GM18507 (cell line): ENCODE measurements at places on chromosomes 5 and 9.

- DNase-seq: no peak
Measured at GRCh38 chr5:31854181-31855133, 215.5 kb downstream of the PDZD2 start.

DNA sequence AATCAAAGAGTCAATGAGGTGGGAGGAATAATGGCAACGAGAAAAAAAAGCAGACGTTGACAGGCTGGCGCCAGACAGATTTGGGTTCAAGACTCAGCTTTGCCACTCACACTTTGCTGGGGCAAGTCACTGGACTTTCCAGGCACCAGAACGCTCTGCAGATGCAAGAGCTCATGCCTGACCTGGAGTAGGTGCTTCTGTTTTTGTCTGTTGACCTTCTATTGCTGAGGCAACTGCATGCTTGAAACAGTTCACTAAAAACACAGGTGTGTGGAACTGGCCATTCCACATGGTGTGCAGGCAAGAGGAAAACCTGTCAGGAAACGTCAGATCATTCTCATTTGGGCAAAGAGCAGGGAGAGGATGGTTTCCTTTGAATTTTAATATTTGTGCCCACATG is 161.2 kb upstream of the SMIM23 start:
- no peak for DNase-seq

DNA sequence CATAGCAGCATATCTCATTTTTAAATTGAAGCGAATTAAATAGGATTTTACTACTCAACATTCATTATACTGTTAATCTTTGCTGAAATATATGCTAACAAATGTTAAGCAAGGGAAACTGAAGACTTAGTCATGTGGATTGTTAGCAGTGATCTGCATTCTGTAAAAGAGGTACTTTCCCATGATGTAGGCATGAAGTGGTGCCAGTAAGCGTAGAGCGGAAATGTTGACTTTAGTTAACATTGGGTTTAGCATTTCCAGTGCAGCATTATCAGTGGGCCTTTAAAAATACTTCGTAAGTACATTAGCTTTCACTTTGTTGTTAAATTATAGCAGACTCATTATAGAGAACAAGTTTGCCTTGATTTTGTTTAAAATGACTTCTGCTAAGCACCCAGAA is 130.3 kb downstream of the CDC42SE2 start:
- DNase-seq: no peak

DNA sequence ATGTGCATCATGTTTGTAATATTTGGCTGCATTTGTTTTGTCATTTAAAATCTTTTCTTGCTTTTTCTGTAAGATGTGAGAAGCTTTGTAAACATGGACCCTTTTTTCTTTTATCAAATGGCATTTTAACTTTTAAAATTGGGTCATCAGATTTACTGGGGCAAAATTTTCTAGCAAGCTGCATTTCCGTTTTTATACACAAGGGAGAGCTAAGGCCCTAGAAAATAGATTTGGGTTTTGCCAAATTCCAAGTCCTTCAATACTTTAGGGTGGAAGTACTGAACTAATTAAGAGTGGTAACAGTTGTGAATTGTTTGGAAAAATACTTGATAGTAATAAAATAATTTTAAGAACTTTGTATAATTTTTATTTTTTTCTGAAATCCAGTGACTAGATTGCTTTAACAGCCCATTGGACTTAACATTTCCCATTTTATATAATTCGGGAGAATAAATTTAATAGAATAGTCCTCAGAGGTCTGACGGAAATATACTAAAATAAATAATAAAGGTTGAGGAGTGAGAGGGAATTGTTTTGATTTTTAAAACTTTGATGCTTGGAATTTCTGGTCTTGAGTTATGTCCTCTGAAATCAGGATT is 117.4 kb downstream of the SMARCA2 start:
- DNase-seq: no peak

DNA sequence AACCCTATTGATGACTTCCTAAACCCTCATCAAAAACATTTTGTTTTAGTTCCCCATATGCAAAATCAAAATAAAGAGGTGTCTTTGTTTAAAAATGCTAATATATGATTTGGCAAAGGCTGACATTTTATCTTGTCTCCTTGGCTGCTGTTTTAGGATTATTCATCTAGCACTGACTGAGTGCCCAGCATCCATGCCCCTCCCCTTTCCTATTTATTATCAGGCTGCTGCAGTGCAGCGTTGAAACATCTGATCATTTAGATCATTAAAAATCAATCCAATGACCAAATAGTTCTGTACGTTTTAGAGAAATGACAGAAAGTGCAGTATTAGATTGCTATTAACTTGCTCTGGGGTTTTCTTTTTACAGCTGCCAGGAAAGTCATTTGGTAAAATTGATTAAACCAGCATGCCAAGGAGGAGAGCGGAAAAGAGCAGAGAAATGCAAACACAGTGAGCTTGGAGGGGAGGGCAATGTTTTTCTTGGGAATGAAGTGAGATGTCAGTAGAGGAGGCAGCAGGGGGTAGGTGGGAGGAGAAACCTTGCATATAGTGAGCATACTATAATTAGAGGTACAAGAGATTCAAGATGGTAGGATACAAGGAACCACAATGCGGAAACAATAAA is 286.3 kb downstream of the PDE4D start:
- no peak for DNase-seq

GRCh38 chr5:54249210-54250028 is 61.0 kb downstream of the ARL15 start:
- DNase-seq: no peak

DNA sequence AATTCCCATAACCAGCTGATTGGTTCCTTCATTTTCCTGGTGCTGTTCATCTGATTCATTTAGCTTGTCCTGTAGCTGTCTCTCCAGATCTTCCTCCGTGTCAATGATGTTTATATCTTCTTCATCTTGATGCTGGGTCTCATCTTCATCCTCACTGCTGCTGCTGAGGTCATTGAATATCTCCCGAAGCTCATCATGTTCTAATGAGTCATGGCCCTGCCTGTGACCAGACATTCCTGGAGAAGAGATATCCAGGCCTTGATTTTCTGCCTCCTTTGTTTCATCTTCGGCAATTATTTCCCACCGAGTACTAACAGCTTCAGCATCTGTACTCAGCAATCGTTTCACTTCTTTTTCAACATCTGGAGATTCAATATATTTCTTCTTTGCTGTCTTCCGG is 1.4 kb downstream of the TAF7 start:
- no peak for DNase-seq

DNA sequence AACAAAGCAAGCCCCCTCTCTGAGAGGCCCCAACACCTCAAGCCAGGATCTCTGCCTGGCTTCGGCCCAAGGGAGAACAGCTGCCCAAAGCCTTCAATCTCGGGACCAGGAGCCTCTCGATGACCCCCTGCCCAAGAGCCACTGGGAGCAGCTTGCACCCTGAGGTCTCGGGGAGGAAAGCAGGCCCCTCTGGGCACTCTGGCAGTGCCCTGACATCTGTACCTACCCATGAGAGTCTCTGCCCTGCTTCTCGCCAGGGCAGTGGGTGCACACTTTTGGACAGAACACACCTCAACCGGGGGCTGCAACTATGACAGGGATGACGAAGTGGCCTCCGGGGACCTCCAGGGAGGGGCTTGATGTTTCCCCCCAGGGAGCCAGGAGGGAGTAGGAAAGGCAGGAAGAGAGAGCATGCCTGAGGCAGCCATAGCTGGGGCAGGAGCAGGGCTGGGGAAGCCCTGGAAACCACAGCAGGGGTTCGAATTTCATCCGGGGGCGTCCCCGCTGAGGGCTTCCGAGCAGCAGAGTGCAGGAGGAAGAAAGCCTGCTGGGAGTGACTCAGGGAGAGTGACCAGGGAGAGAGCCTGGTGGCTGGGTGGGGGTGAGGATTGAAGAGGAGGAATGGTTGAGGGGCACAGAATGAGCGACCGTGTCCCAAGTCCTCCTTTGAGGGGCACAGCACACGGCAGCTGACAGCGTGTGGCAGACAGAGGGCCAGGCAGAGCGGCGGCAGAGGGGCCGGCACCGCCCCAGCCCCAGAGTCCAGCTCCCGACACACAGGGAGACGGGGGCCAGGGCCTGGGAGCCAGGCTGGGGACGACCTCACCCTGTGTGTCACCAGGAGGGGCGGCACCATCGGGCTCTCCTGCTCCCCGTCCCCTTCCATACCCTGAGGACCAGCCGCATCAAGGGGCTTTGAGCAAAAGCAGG is 1.8 kb downstream of the LPCAT1 start:
- DNase-seq: no peak

GRCh38 chr9:72327631-72328030 is 37.4 kb downstream of the ZFAND5 start:
- DNase-seq: no peak

GRCh38 chr9:2817999-2818803 is 25.7 kb downstream of the PUM3 start:
- no peak for DNase-seq

DNA sequence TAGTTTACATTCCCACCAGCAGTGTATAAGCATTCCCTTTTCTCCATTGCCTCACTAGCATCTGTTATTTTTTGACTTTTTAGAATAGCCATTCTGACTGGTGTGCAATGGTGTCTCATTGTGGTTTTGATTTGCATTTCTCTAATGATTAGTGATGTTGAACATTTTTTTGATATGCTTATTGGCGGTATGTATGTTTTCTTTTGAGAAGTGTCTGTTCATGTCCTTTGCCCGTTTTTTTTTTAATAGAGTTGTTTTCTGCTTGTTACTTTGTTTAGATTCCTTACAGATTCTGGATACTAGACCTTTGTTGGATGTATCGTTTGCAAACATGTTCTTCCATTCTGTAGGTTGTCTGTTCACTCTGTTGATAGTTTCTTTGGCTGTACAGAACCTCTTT is 25.3 kb downstream of the NIPBL start:
- no peak for DNase-seq

GRCh38 chr5:133667217-133667616 is 54.9 kb upstream of the FSTL4 start:
- DNase-seq: no peak

DNA sequence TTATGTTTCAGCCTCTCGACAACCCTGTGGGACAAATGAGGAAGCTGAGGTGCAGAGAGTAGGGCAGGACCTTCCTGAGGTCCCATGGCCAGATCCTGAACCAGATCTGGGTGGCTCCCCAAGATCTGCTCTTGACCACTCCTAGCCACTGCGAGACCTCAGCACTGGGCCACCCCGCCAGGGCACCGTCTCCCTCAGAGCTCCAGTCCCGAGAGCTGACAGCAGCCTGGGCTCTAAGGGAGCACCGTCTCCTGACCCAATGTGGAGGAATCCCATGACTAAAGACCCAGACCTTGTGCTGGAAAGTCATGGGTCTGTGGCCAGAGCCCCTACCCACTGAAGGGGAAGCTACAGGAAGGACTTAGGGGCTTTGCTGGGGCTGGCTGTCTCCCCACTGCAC is 4.5 kb upstream of the LMX1B start:
- DNase-seq: no peak

DNA sequence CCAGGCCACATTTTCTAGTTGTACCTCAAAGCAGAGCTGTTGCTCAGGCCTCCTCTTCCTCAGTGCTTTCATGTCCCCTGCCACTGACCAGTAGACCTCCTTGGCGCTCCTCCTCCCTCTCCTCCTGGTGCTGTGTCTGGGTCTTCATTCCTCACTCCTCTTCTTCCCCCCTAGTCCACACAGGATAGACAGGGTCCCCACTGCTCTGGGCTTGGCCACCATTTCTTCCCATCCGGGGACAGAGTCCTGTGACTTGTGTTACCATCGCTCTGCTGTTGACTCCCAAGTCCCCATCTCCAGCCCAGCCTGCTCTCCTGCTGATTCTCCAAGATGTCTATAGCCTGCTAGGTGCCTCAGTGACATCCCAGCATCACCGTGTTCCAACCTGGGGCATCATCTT is 88.2 kb upstream of the HRH2 start:
- no peak for DNase-seq

- no peak for DNase-seq
Measured at GRCh38 chr5:131423056-131423455, 159.2 kb downstream of the CDC42SE2 start.

- DNase-seq: no peak
Measured at GRCh38 chr5:85143138-85143537, 758.5 kb upstream of the EDIL3 start.

- no peak for DNase-seq
Measured at GRCh38 chr9:20087481-20087880, 298.6 kb upstream of the SLC24A2 start.

- no peak for DNase-seq
Measured at GRCh38 chr9:83081846-83082245, 18.9 kb upstream of the RASEF start.

GRCh38 chr9:3699883-3700282 is 174.1 kb upstream of the RFX3 start:
- no peak for DNase-seq

DNA sequence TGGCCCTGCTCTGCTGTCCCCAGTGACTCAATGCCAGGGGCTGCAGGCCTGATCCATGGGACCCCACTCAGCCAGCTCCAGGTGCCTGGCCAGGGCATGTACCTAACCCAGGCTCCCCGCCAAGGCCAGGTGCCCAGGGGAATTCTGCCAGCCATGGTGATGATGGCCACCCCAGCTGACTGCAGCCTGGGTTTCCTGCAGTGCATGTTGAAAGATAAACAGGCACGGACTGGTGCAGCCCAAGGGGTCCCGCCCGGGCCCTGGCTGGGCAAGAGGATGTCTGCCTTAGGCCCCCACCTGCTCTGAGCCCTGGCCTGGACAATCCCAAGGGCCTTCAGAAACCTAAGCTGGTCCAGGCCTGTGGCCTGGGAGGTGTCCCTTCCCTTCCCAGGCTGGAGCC is 1.2 kb downstream of the ABCA2 start:
- DNase-seq: no peak

GRCh38 chr9:118984607-118985006 is 384.6 kb downstream of the BRINP1 start:
- DNase-seq: no peak

DNA sequence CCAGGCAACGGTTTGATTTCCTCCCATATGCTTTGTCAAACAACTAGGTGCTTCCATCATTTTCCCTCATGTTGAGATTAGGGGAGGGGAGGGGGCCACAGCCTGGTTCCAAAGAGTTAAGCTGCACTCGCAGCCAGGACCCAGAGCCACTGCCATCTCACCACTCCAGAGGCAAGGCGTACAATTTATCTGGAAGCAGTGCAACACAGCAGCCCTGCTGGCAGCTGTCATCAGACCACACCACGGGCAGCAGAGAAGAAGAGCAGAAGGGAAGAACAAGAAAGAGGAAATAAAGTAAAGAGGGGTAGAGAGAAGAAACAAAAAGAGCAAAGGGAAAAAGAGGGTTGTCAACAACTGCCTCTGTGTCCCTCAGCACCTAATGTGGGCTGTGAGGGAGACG is 38.9 kb downstream of the MED27 start:
- DNase-seq: no peak

DNA sequence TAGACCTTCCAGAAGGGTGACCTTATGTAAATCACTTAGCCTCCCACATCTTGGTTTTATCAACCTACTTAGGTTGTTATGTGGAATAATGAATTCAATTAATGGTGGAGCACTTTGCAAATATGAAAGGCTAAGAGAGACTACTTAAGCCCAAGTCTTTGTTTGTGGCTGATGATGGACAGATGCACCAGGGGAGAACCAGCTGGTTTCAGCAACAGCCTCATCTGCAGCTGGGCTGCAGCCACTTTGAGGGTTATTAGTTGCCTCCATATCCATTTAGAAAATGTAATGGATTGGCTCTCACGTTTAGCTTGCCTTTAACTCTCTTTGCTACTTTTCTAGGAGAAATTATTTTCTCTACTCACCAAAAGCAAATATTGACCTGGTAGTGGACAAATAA is 146.6 kb downstream of the ESM1 start:
- DNase-seq: no peak

- no peak for DNase-seq
Measured at GRCh38 chr5:73673161-73673591, 47.2 kb downstream of the ARHGEF28 start.
